Smooth muscle cell of bladder (primary cell): ENCODE measurements at places on chromosomes 6 and 20. TPM values are rescaled to one million over a fixed set of nuclear protein-coding genes. Genes with fewer than 3 reads are reported as not detected.

Gene TCP11
- total RNA-seq: 0.14 TPM in 1 of 2 replicates, not detected in the other

Gene FAM162B
- 1.4 and 1.8 TPM in 2 replicates for total RNA-seq

Gene TINAG
- not detected in 2 replicates for total RNA-seq

Gene MAP7
- total RNA-seq: 3.7 and 3.8 TPM in 2 replicates

Gene PTPRT
- total RNA-seq: under 0.01 and 0.09 TPM in 2 replicates

Gene SYCP2
- 0.37 and 0.57 TPM in 2 replicates for total RNA-seq

Gene TRAPPC3L
- total RNA-seq: 0.09 and 0.14 TPM in 2 replicates

Gene CYP39A1
- total RNA-seq: 14.7 and 22.6 TPM in 2 replicates

Gene GJA10
- not detected in 2 replicates for total RNA-seq
